ENCODE measurements at places on chromosomes 16 and 17. TPM values are rescaled to one million over a fixed set of nuclear protein-coding genes. Genes with fewer than 3 reads are reported as not detected.

Gene RAB11FIP4
- total RNA-seq: 4.9 TPM

Gene HSD17B2
- 79.7 TPM for total RNA-seq

Gene TBC1D3G
- total RNA-seq: not detected

Gene LYRM9
- total RNA-seq: 6.0 TPM

- DNase-seq: peak; percentile 5
These were observed 4.6 kb downstream of the CNGB1 start for GRCh38 chr16:57966204-57966771.

GRCh38 chr16:80287674-80288073, 253.1 kb upstream of the DYNLRB2 start:
- DNase-seq: no peak

GRCh38 chr16:30647274-30647571, 3.5 kb upstream of the PRR14 start:
- DNase-seq: no peak

GRCh38 chr17:39641883-39642282, 4.9 kb downstream of the STARD3 start:
- DNase-seq: no peak

DNA sequence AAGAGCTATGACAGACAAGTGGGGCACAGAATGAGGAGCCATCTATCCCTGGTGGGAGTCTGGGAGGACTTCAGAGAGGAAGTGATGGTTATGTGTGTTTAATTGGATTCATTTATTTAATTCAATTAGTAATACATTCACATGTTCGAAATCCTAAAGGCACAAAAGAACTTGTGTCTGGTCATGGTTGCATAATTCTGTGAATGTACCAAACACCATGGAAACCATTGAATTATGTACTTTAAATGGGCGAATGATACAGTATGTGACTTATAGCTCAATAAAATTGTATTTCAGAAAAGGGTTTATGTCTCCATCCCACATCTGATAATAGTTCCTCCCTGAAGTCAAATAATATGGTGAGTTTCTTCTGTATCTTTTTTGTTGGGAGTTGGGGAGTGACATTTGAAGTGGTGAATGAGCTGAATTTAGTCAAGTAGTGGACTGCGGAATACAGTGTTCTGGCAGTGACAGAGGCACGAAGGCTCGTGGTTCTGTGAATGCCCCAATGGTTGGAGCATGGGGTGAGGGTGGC, 19.8 kb upstream of the G6PC1 start:
- DNase-seq: no peak

DNA sequence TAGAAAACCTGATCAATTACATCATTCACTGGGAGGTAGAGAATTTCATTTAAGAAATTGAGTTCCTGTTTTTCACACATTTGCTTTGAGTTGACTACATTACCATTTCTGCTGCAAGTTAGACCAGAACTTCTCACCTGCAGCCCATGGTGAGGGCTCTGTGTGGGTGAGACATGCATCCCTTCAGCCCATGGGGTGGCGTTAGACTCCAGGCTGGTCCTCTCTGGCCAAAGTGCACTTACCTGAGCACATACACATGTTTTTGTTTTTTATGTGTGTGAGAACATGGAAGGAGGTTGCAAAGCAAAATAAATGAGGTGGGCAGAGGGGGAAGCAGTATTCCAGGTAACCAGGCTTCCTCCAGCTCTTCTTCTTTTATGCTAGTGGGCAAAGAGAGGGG, 470.2 kb downstream of the PMP22 start:
- no peak for DNase-seq

DNA sequence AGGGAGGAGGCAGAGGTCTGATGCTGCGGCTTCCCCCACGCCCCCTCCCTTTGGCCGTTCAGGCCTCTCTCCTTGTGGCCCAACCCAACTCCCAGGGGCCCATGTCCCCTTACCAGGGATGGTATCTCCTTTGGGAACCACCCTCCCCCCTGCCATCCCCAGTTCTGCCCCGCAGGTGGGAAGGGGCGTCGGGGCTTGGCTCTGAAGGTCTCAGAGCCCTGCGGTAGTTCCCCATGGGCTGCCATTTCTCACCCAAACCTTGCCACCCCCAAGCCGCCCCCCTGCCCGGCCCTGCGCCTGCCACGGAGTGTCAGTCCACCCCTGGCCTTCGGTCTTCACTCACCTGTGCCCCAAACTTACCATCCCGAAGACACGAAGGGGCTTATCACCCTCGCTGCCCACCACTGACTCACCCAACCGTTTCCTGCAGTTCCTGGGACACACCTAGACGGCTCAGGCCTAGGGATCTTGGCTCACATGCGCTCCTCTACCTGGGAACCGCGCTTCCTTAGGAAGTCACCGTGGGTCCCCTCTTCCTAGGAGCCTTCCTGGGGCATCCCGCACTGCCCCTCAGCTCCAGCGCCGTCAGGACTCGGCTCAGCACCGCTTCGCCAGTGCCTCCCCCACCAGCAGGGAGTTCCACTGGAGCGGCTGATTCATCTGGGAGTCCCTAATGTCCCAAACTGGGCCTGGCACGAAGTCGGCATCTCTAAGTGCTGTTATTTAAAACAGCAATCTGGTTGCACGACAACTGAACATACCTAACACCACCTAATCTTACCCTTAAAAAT, 1.1 kb upstream of the DOC2A start:
- no peak for DNase-seq

DNA sequence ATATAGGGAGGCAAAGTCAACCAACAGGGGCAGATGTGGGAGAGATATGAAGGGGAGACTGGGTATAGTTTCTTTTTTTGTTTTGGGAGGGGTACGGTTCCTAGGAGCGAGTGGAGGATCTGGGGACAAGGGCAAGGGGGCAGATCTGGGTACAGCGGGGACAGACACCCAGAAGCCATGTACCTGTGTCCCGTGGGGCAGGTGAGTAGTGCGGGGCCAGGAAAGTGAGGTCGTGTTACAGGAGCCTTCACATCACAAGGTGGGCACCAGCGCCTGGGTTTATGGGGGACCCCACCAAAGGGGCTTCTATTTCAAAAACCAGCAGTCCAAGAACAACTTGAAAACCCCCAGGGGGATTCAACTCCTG, 11.5 kb downstream of the LITAF start:
- no peak for DNase-seq

DNA sequence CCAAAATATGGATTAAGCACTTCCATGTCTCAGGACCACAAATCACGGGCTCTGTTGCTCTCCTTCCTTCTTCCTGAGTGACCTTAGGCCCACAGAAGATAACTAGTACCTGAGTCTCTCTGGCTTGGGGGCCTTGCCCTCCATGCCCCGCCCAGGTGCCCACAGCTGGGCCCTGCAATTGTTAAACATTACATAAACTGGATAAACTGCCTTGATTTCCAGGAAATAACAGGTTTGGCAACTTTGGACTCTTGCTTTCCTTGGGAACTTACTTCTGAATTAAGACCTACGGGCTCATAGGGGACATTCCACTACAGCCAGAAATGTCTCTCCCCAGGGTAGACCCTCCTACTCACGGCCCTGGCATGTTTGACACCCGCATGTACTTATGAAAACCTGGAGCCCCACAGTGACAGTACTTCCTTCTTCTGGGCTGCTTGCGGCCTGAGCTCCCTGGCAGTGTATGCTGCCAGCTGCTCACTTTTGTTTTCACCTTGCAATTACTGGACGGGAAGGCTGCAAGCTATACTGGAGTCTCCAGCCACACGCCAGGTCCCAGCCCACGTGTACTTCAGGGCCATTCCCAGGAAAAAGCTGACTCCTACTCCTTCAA, 2.3 kb upstream of the UBALD2 start:
- DNase-seq: no peak

- no peak for DNase-seq
These were observed 496.8 kb downstream of the XYLT1 start for GRCh38 chr16:16973707-16974591.

GRCh38 chr17:41178843-41179616, 1.0 kb upstream of the KRTAP4-2 start:
- DNase-seq: no peak

DNA sequence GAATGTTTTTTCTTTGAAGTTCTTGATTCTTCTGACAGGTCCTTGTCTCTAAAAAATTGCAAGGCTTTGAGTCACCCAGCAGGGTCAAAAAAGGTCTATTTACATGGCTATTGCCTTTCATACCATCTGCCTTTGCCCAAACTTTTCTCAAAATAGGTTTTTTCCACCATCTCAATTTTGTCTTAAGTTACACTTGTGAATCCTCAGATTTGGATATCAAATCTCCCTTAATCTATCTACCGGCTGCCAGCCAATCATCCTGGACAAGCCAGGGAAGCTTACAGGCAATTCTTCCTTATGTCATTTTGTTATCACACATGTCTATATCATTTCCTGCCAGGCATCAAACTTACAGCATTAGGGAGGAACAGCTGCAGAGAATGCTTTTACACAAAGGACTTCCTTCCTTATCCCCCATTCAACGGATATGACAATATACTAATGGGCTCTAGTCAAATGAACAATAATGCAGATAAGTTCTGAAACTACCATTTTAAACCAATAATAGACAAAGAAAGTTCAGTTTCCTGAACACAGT, 104.1 kb upstream of the CORO6 start:
- no peak for DNase-seq

- no peak for DNase-seq
These were observed 20.6 kb upstream of the PRKAR1A start for GRCh38 chr17:68491381-68492231.

DNA sequence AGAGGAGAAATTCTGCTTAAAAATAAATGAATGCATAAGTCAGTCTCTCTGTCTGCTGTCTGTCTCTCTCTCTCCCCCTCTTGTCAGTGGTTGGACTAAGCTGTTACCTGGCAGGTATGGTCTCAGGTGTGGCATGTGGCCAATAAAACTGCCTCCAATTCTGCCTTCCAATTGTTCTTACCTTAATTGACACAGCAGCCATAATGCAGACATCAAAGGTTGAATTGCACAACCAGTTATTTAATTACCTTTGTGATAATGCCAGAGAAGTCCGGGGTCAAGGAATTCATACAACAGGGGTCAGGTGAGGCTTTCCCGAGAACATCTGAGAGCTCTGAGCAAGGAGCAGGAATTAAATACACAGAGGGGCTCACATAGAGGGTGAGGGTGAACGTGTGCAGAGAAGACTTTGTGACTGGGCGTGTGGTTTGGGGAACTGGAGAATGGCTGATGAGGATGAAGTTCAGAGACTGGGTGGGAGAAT, 78.8 kb upstream of the CDYL2 start:
- DNase-seq: peak; percentile 58

GRCh38 chr17:72297326-72298115, 176.7 kb downstream of the SOX9 start:
- DNase-seq: no peak

DNA sequence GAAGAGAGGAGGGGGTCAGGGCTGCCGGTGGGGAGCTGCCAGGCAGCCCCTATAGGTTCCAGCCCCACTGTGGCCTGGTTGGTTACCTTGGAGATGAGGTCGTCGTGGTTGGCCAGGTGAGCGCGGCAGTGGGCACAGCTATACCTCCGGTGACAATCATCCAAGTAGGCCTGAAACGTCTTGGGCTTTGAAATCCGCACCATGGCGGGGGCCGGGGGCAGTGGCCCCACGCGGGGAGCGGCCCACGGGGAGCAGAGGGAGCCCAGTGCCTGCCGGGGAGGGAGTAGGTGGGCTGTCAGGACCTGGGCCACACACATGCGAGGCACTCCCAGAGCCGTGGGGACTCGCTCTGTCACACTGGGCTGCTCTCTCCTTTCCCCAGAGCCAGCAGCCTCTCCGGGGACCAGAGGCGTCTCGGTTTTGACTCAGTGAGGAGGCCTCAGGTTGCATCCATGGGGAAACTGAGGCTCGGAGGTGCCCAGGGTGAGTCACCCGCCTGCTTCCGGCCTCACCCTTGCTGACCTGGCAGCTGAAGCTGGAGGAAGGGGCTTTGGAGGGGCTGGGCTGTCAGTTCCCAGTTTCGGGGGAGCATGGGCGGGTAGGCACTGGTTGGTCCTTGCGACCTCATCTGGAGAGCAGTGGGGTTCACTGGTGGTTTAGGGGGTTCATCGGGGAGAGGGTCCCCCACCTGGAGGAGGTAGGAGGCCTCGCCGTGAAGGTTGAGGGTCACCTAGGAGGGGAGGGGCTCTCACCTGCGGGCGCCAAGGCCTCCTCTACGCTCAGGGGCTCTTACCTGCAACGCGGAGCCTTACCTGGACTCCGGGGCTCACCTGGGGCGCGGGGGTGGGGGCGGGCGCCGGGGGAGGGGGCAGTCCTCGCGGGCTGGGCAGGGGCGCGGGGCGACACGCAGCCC, 591 bp downstream of the YPEL3 start:
- no peak for DNase-seq

Measured in right lobe of liver (tissue), 6 donors.